ENCODE measurements at places on chromosomes 7 and 10.

GRCh38 chr10:45483002-45483401 lies 109.0 kb downstream of the ALOX5 start:
- no peak for DNase-seq

GRCh38 chr10:78980354-78980753 lies 88.4 kb upstream of the ZMIZ1 start:
- no peak for DNase-seq

DNA sequence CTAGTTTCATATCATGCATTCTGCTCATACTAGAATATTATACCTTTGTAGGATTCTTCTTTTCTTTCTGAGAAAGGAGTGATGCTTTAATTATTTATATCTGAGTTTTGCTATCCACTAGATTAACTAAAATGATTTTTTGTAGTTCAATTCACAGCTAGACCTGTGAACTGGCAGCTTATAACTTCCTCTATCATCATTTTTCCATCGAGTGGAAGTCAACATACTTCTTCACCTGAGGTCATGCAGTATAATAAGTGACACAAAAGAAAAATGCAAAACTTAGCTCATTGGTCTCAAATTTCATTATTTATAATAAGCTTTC lies 8.0 kb downstream of the LRRN3 start:
- DNase-seq = no peak

DNA sequence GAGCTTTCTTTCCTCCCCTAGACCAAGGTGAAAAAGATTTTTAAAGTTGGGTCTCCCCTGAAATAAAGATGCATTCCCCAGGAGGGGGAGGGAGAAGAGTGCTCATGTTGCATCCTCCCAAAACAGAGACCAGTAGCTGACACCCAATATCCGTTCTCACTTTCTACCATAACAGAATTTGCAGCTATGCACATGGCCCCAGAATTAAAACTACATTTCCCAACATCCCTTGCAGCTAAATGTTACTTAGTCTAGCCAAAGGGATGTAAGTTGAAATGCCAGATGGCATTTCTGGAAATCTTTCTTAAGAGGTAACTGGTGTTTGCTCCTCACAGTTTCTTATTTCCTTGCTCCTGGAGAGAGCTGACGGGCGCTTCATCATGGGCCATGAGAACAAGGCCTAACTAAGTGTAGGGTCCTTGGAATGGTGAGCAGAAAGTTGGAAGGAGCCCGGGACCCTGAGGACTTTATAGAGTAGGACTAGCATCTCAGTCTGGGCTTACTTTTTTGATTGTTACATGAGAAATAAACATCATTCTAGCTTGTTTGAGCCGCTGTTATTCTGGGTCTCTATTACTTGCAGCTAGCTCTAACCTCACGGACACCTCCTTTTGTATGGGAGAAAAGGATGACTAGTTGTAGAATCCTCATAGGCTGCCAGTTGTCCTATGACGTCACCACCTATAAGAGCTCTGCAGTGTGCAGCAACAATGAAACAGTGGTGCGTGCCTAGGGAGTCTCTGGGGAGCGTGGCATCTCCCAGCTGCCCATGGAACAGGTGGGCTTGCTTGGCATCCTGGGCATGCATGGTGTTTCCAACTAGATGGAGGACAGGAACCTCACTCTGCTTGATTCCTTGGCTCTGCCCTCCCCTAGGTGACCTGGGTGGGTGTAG lies 46.1 kb upstream of the EXOC6 start:
- DNase-seq = no peak

- no peak for DNase-seq
Observed at GRCh38 chr10:81498011-81498551, 376.9 kb upstream of the NRG3 start.

DNA sequence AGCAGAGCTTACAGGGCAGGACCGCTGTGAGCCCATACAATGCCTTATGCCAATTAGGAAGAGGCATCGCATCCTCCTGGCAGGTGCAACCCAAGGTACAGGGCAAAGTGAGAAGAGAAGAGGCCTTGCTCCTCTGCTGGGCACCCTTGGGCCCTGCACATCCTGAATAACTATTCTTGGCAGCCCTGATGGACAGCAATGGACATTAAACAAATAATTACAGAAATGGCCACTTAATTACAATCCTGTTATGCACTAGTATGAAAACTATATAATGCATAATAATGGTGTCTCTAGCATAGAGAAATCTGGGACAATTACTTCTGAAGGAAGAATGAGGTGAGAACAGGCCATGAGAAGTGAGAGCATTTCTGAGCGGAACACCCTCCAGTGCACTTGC lies 83.5 kb downstream of the PLPP4 start:
- DNase-seq = no peak

- no peak for DNase-seq
Observed at GRCh38 chr10:60271319-60272040, 118.2 kb downstream of the ANK3 start.

DNA sequence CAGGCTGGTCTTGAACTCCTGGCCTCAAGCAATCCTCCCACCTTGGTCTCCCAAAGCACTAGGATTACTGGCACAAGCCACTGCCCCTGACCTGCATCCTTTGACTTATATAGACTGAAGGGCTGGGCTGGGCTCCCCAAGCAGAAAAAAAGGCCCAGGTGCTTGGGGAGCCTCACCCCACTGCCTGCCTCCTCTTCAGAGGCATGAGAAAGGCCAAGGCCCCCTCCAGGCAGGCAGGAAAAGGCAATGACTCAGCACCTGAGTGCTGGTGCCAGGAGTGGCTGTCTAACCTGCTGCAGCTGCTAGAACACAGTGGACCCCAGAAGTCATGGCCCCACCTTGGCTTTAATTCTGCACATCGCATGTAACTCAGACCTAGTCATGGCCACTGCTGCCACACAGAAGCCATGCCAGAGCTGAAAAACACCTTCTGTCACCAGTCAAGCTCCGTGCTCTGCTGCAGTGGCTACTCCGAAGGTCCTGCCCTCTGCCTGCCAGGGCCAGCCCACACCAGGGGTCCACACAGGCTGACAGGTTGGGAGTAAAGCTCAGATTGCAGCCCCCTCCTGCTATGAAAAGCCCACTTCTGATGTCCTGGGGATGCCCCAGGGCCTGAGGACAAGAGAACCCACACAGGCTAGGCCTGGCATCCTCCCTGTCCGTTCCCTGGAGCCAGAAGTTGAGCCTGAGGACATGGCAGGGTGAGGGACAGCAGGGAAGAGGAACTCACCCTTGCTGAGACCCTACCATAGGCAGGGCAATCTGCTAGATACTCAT lies 48.5 kb downstream of the GRID1 start:
- no peak for DNase-seq

GRCh38 chr7:105935250-105935649 lies 27.8 kb upstream of the CDHR3 start:
- DNase-seq = no peak

DNA sequence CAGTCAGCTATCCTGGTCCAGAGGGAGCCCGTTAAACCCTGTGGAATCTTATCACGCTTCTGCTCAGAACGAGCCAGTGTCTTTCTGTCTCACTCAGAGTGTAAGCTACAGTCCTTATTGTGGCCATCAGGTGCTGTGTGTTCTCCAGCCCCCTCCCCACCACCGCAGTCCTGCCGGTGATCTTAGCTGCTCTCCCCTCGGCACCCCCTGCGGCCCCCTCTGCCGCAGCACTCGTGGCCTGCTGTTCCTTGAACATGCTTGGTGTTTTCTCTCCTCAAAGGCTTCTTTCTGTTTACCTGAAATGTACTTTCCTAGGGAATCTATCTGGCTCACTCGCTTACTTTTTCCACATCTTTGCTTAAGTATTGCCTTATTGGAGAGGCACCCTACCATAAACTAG lies 38.2 kb upstream of the TMEM236 start:
- DNase-seq = no peak

DNA sequence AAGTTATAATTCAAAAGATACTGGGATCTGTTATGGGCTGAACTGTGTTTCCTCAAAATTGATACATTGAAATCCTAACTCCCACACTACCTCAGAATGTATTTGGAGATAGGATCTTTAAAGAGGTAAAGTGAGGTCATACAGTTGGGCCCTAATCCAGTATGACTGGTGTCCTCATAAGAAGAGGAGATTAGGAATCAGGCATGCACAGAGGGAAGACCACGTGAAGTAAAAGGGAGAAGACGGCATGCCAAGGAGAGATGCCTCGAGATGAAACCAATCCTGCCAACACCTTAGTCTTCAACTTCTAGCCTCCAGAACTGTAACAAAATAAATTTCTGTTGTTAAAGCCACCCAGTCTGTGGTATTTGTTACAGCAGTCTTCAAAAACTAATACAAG lies 5.9 kb upstream of the CFAP69 start:
- no peak for DNase-seq

GRCh38 chr10:126226988-126227761 lies 161.1 kb downstream of the ADAM12 start:
- no peak for DNase-seq

DNA sequence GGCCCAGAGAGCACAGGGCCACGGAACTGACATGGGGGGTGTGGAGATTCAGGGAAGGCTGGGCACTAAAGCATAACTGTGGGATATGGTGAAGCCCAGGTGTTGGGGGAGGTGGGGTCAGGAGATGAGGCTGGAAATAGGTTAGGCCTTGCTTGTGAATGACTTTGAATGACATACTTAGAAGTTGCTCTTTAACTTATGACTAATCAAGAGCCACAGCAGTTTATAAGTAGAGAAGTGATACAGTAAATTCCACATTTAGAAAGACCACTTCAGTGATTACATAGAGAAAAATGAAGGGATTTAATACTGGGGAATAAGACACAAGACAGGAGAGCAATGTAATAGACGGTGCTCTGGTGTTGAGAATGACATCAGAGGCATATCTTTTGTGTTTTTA lies 120.8 kb upstream of the SEC61G start:
- DNase-seq = no peak

- DNase-seq = no peak
Observed at GRCh38 chr7:36531951-36532350, 142.3 kb downstream of the ANLN start.

DNA sequence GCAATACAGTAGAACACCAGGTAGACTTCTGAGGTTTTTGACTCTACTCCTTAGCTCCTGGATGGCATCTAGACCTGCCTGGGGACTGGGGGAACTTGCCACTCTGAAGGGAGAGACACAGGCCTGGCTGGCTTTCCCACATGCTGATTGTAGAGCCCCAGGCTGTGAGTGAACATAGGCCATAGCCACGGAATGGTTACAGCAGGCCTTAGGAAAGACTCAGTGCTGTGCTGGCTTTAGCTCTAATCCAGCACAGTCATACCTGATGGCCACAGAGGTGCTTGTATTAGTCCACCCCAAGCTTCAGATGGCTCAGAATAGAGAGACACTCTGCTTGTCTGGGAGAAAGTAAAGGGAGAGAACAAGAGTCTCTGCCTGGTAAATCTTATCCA lies 35.0 kb upstream of the ARHGAP12 start:
- no peak for DNase-seq

DNA sequence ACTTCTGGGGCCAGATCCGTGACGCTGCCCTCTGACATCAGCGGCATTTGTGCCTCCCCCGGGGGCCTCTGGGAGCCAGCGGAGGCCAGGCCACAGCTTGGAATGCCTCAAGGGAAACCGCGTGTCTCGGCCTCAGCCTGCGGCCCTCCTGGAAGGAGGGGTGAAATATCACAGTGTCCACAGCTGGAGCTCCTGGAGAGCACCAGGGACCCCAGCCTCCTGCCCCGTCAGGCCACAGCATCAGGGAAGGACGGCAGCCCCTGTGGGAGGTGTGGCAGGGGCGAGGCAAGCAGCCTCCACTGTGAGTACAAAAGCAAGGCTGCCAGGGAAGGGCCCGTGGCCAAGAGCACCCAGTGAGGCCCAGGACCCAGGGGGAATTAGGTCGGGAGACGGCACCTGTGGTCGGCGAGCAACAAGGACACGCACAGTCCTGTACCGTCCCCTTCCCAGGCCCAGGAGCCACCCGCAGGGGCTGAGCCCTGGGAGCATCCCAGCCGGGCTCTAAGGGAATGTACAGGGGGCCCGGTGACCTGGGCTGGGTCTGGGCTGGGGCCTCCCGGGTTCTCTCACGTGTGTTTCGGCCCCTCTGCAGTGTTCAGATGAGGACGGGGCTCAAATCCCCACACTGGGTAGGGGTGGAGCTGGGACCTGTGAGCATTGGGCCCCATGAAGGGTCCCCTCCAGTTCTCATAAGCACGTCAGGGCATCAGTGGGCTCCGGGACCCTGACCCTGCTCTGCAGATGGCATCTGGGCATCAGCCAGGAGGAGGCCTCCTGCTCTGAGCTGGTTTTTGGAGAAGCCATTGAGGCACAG lies 18.7 kb upstream of the KNDC1 start:
- no peak for DNase-seq

DNA sequence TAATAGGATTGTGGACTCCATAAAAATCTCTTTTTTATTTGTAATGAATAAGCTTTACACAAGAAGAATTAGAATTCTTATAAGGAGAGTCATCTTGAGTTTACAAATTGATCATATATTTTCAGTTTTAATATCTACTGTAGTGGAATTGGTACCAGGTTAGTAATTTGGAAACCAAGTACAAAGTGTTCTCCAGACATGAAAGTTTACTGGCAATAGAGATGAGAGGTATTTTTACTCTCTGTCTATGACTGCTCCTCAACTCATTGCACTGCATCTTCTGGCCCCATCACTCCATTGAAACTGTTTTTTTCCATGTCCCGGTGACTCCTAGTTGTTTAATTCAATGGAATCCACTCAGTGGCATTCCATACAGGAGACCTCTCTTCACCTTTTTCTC lies 164.5 kb upstream of the SMIM30 start:
- no peak for DNase-seq

DNA sequence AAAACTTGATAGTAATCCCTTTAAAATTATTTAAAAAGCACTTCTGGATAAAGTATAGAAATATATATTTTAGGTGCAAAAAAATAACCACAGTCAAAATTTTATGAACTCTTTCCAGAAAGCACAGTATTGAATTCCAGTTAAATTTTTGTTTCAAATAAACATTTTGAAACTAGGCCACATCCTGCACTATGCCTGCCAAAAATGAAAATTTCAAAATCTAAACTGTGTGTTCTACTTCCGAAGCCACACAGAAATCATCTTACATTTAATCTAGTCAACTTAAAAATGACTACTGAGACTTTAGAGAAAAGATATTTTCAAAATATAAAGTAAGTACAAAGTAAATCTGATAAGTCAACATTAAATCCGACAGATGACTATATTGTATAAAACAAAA lies 50.0 kb downstream of the MAGI2 start:
- no peak for DNase-seq

- DNase-seq = no peak
Observed at GRCh38 chr7:153930696-153931095, 121.5 kb upstream of the DPP6 start.

- no peak for DNase-seq
Observed at GRCh38 chr7:134422008-134422407, 36.9 kb downstream of the AKR1B1 start.

- DNase-seq = no peak
Observed at GRCh38 chr7:110625294-110625693, 465.6 kb upstream of the LRRN3 start.

- no peak for DNase-seq
Observed at GRCh38 chr7:92625617-92626016, 35.4 kb upstream of the FAM133B start.

DNA sequence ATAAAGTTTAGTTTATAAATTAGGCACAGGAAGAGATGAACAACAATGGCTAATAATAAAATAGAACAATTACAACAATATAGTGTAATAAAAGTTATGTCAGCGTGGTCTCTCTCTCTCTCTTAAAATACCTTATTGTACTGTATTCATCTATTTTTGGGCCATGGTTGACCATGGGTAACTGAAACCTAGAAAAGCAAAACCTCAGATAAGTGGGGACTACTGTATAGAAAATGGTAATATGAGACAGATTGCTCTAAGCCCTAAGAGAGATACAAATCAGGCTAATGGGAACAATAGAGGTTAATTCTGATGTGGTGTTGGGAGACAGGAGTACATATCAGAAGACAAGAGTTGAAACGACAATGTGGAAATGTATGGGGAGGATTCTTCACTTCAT lies 86.2 kb downstream of the ZNF365 start:
- no peak for DNase-seq

- DNase-seq = no peak
Observed at GRCh38 chr10:28242555-28243204, 60.2 kb downstream of the MPP7 start.

Data from activated T-helper 9 cell treated with anti-CD3 and anti-CD28 coated beads, Interleukin-2, amount 50 U/mL, for 16 hours (primary cell).